ENCODE measurements at places on chromosomes 2 and 18.
A peak's percentile ranks its signal among the peaks of the same experiment; 100 is the strongest.

GRCh38 chr2:80395251-80395650 lies 90.7 kb upstream of the LRRTM1 start:
- DNase-seq: no peak

DNA sequence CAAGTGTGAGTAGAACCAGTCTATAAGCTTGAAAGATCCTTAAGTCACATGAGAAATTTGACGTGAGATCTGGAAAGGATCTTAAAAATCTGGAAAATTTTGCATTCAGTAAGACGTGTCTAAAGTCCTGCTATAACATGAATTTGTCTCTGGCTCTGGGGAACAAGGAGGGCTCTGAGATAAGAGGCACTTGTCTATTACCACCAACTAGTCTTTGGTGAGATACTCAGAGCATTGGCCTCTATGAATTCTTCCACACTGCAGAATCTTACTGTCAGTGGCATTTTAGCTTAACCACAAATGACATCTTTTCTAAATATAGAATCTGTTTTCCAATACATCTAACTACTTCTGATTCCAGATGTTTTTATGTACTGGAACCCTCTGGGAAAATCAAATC lies 1504.5 kb downstream of the DPP10 start:
- DNase-seq: no peak

GRCh38 chr2:128449226-128450061 lies 130.8 kb upstream of the HS6ST1 start:
- DNase-seq: no peak

DNA sequence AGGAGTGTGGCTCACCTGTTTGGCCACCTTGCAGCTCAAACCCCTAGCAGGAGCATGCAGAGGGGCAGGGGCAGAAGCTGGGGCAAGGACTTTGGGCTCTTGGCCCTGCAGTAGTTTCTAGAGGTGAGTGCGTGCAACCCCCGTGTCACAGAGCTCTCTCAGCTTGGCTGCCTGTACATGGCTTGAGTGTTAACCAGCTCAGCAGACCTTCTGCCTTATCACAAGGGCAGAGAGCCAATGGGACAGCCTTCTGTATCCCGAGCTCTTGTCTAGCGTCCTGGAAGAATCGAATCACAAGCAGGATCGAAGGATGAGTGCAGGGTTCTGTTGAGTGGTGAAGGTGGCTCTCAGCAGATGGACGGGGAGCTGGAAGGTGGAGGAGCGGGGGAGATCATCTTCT lies 120.3 kb upstream of the TMEM18 start:
- DNase-seq: no peak

DNA sequence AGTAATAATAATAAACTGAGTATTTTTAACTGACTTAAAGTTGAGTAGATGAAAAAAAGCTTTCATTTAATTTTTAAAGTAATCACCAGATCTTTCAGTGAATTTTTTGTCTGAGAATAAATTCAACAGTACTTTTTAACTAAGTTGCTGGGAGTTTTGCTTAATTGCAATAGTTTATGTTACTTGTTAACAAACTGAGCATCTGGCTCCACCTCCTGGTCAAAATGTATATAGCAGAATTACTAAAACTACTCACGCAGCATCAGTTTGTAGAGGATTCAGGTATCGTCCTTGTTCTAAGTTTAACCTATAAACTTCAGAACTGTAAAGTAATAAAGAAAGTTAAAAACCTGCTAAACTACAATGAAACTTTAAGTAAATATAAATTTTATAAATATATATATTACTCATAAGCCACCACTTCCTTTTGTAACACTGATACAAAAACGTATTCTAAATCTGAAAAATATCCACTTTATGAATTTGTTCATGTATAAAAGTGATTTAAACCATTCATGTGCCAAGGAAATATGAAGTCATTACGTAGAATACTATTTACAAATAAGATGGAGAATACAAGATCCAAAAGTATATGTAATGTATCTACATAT lies 21.3 kb downstream of the NOL10 start:
- peak; percentile 76 for DNase-seq

DNA sequence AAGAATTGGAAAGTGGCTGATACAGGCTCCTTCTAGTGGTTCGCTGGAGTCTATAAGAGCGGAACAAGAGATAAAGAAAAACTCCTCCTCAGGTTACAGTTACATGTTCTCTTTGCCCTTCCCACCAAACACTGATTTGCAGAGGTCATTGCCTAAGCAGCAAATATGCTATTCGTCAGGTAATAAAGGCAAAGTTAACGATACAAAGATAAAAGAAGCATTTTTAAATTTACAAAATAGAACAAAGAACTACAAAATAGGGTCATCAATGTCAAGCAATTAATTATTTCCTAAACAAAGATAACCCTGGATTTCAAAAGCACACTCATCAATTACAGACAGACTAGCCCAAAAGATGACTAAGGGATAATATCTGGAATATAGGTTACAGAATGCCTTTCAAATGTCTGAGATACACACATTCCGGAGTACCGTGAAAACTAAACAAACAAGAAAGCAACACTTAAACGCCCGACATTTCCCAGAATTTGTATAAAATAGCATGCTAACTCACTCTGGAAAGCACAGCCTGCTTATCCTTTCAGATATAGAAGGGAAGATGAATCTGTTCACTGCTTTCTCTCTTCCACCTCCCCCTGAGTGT lies 186.4 kb downstream of the MREG start:
- peak; percentile 72 for DNase-seq

- no peak for DNase-seq
Measured at GRCh38 chr2:56108806-56109205, 75.0 kb upstream of the CCDC85A start.

DNA sequence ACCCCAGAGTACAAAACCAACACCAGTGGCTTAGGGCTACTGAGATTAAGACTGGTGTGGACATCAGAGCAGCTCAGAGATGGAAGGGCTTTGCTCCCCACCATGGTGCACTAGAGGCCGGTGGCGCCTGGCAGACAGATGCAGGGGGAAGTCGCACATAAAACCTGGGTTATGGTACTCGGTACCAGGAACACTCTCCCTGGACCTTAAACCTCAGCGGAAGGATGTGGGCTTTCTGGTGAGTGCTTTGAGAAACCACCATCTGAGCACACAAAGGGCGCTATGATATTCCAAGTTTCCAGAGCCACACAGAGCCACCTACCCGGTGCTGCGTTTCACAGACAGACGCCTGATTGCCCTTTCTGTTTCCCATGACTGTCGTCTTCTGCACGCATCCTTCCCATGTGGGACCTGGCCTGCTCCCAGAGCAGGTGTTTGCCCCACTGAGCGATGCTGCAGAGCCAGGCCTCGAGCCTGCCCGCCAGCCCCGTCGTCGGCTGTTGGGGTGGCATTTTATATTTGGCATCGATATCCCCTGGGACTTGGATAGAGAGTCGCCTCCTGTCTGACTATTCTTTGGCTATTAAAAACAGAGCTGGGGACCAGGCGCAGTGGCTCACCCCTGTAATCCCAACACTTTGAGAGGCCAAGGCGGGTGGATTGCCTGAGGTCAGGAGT lies 89.5 kb upstream of the ODC1 start:
- no peak for DNase-seq

- no peak for DNase-seq
Measured at GRCh38 chr2:63858291-63858690, 16.6 kb downstream of the UGP2 start.

GRCh38 chr2:224882291-224883171 lies 159.7 kb downstream of the DOCK10 start:
- DNase-seq: peak; percentile 72

- peak; percentile 79 for DNase-seq
Measured at GRCh38 chr2:143955401-143956065, 564.4 kb downstream of the ZEB2 start.

GRCh38 chr18:44062345-44062744 lies 618.3 kb upstream of the SETBP1 start:
- DNase-seq: no peak

Measured in cardiac muscle cell (in vitro differentiated cells and primary cell).